ENCODE measurements at places on chromosomes 12 and 14. TPM values are rescaled to one million over a fixed set of nuclear protein-coding genes. Genes with fewer than 3 reads are reported as not detected.
A peak's percentile ranks its signal among the peaks of the same experiment; 100 is the strongest.

DNA sequence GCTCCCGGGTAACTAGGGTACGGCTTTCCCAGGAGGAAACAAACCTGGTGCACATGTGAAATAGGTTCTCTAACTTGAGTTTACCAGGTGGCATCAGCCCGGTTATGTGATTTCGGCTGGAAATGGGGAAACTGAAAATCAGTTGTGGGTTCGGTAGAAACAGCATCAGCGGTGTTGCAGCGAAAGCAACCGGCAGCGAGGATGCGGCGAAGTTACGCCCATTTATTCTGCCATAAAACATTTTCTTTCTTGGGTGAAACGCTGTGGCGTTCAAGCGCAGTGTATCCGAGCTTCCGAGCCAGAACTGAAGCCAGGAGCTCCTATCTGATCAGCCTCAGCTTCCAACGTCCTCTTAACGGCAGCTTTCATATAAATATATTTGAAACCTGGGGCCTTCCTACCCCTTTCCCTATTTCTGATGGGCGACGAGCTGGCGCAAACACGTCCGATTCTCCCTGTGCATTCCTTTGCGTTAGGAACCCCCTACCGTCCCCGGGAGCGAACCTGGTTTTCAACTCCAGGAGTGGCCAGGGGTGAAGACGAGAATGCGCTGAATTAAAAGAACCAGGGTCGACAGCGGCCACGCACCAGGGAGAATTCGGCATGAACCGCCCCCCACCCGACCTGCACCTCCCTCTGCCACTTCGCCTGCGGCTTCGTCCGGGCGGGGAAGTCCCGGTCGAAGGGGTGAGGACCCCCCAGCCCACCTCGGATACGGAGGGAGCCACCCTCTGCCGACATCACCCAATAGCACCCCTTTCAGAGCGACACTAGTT lies 1.6 kb downstream of the DPF3 start:
- DNase-seq, result peak; percentile 55

DNA sequence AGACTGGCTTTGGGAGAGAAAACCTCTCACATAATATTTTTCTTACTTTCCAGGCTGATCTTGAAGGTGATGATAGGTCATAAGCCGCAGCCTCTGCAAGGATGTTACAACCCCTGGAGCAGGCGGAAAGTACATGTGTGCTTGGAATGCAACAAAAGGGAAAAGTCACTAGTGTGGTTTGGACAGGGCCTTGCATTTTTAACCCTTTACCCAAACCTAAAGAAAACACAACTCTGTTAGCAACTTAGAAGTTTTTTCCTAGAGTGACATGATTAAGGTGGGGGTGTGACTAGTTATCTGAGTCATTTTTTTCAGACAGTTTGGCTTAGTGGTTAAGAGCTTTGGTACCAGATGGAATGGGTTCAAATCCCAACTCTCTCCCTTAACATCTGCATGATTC lies 97.0 kb downstream of the TMEM30B start:
- peak; percentile 89 for DNase-seq

GRCh38 chr12:6953442-6954315 lies 2.5 kb downstream of the PTPN6 start:
- no peak for DNase-seq

The DAD1 gene
- 564 TPM for total RNA-seq

- no peak for DNase-seq
Measured at GRCh38 chr14:91360490-91361232, 57.0 kb downstream of the CCDC88C start.

The SLC24A4 gene
- total RNA-seq, result not detected

- DNase-seq, result no peak
Measured at GRCh38 chr12:78361683-78362082, 502.9 kb upstream of the SYT1 start.

The SIX4 gene
- 16.3 TPM for total RNA-seq

GRCh38 chr14:84404246-84404645 lies 1125.7 kb upstream of the FLRT2 start:
- no peak for DNase-seq

Measured in fibroblast of the aortic adventitia (primary cell).